ENCODE measurements at places on chromosomes 5 and 9.

GRCh38 chr5:115549154-115549553 is 4.6 kb upstream of the FEM1C start:
- DNase-seq = peak; percentile 23

GRCh38 chr9:133604214-133604613 is 5.0 kb downstream of the FAM163B start:
- peak; percentile 58 for DNase-seq

GRCh38 chr5:173762930-173763329 is 125.2 kb upstream of the CPEB4 start:
- no peak for DNase-seq

- DNase-seq = no peak
Measured at GRCh38 chr5:67921004-67921601, 294.5 kb upstream of the PIK3R1 start.

GRCh38 chr9:115759426-115759825 is 394.2 kb upstream of the PAPPA start:
- DNase-seq = no peak

DNA sequence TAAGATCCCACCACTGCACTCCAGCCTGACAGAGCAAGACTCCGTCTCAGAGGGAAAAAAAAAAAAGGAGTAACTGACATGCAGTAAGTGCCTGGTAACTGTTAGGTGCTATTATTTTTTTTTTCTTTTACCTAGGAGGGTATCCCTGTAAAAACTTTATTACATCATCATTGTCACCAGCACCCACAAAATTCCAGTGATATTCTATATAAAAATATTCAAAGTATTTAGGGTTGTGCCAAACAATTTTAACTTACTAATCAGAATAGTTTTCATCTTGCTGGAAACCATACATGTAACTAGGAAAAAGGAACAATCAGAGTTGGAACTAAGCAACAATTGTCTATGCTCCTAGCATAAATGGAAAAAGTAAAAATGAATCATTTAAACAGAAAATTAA is 112.4 kb downstream of the SSBP2 start:
- DNase-seq = no peak

- no peak for DNase-seq
Measured at GRCh38 chr9:83526211-83526610, 12.0 kb downstream of the FRMD3 start.

- DNase-seq = no peak
Measured at GRCh38 chr9:6328103-6328502, at the start of gene TPD52L3. TPD52L3 (plus strand) TSS chr9:6328375; CDS start chr9:6328596, 221 bp downstream.

DNA sequence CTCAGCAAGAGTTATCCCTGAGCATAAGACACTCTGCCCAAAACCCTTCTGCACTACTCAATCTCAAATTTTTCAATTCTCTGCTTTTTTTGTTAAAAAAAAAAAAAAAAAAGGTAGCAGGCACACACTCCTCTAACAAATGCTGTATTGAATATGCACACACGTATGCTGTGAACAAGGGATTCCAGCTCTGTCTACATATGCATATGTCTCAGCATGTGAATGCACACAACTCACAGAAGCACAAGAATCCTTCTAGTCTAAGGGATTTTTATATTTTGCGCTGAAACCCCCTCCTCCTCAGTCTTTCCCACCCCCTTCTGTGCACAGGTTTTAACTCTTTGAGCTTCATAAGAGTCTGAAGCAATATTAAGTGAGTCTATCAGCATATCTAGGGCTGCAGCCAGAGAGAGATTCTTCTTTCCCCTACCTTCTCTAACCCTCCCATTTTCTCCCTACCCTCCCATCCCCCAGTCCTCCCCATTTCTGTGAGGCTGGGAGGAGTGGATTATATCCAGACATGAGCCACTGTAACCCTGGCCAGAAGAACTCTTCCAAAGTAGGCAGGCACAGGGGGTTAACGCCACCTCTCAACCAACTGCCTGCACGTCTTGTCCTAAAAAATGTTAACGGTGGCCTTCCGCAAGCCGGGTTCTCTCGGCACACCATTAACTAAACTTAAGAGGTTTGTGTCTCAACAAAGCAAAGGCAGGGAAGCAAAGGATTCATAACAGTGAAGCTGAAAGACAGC is 1.0 kb downstream of the GABRB2 start:
- DNase-seq = no peak

- no peak for DNase-seq
Measured at GRCh38 chr5:73312872-73313510, 135.6 kb downstream of the FOXD1 start.

DNA sequence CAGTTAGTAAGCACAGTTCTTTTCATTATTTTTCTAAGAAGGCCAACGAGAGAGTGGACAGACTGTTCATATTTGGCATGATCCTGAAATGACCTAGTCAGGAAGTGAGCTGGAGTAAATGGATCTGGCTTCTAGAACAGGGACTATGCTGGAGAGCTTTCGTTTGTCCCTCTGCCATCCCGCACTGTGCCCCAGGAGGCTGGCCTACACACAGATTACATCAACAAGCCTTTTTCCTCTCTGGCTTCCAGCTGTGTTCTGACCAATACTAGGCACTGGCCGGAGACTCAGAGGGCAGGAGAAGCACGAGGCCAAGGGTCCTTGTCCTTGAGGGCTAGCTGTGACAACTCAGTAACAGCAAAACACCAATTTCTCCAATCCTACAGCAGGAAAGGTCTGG is 127.8 kb downstream of the MED27 start:
- DNase-seq = no peak

GRCh38 chr5:79471556-79471955 is 42.4 kb downstream of the HOMER1 start:
- no peak for DNase-seq

GRCh38 chr5:133824661-133825254 is 143.7 kb downstream of the C5orf15 start:
- peak; percentile 52 for DNase-seq

DNA sequence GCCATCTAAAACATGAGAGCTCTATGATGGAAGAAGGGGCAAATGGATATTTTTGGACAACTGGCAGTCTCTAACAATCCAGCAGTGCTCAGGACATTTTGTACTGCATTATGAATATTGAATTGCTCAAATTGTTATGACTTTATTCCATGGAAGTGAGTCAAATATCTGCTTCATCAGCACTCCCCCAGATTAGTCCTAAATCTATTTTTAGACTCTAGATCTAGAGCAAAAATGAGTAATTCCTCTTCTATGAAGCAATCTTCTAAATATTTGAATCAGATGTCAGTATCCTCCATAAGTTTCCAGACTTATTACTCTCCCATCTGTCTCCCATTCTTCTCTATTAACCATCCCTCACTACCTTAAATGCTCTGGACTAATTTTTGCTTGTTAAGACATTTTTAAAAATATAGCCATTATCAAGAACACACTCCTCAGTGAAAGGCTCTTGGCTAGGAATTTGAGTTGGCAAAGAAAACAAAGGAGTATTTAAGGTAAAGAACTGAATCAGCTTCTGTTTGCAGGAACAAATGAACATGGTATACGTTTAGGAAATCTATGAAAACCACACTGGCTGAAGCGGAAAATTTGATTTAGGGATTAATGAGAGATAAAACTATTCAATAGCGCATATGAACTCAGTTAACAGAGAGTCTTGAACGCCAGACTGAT is 300.9 kb downstream of the MCTP1 start:
- no peak for DNase-seq

DNA sequence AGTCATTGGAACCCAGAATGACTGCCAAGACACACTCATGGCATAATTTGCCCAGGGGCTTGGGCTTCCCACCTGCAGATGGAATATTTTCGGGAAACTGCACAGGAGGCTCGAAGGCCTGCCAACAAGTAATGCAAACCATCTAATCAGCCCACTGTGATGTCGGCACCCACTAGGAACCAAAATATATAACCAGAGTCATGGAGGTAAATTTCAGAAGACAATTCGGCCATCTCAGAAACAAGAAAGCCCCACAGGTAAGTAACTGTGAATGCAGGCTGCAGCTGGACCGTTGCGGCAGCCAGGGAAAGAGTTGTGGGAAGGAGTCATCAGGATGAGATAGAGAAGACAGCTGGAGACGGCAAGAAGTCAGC is 264.4 kb downstream of the SYK start:
- no peak for DNase-seq

GRCh38 chr5:115859378-115859777 is 17.6 kb downstream of the AP3S1 start:
- no peak for DNase-seq

GRCh38 chr9:101219030-101219429 is 165.8 kb downstream of the BAAT start:
- DNase-seq = no peak

DNA sequence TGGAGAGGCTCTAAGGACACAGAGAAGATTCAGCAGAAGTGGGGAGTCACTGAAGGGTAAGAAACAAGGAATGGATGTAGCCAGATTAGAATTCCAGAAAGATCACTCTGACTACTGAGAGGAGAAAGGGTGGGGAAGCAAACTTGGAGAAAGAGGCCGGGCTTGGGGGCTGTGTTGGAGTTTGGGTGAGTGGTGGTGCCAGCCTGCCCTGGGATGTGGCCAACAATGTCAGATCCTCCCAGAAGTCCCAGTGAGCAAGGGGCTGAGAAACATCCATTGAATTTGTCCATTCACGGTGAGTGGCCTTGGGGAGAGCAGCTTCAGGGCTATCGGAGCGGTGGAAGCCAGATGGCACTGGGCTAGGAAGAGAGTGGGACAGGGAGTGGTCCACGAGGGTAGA is 60.4 kb downstream of the COL15A1 start:
- DNase-seq = no peak

- no peak for DNase-seq
Measured at GRCh38 chr9:8208465-8208864, 408.9 kb upstream of the DMAC1 start.

DNA sequence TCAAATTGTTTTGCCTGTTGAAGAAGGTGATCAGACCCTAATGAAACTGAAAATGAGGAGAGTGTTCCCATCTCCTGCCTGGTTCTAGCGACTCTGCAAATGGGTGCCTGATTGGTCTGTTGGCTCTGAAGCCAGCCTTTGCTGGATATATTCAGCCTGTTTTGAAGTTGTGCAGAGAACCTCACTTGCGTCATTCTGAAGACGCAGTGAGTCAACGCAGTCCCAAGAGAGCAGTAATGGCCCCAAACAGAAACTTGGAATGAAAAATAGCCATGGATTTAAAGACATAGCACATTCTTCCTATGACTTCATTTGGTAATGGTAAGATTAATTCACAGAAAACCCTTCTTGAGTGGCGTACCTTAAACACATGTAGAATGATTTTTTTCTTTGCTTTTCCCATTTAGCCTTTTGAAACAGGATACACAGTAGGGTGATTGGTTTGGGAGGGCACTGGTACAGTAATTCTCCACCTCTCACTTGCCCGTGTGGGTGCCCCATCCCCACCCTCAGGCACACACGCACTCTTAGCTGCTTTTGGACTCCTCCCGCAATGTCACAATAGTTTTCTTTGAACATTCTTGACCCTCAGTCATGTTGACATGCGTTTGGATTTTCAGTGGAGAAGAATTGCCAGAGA is 54.1 kb upstream of the ABL1 start:
- DNase-seq = no peak

DNA sequence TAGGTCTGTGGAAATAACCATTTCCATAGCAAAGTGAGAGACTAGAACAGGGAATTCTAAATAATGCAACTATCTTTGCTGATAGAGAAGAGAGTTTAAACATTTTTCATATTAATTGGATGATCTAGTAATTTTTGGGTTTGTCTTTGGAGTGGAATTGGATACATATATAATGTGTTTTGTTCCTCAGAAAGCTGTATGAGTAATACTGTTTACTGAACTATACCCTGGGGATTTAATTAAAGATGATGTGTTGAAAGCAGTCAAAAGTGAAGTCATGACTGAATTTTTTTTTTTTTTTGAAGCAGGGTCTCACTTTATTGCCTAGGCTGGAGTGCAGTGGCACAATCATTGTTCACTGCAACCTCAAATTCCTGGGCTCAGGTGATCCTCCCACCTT is 17.9 kb downstream of the FER start:
- no peak for DNase-seq

- no peak for DNase-seq
Measured at GRCh38 chr5:126490167-126490940, 67.1 kb downstream of the GRAMD2B start.

GRCh38 chr5:118548761-118549720 is 439.3 kb downstream of the DTWD2 start:
- DNase-seq = no peak

- DNase-seq = peak; percentile 78
Measured at GRCh38 chr5:174145821-174146220, 100.3 kb downstream of the NSG2 start.

- DNase-seq = no peak
Measured at GRCh38 chr5:82205005-82205404, 73.1 kb downstream of the RPS23 start.

DNA sequence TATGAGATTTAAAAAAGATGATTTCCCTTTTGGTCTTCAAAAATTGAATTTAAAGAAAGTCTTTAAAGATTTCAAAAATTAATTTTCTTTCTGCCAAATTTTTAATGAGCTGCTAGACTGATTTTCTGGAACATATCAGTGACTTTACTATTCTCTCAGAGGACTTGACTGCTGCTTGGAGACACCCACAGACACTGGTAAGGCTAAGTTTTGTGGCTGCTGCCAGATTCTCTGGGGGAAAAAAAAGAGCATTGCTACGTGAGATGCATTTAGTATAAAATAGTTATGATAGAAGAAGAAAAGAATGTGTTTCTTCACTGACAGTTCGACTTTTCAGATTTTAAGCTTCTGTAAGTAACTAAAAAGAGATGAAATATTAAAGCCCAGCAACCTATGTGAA is 193.3 kb upstream of the GRIN3A start:
- no peak for DNase-seq
